Immature natural killer cell (primary cell): ENCODE measurements at places on chromosomes 4 and X. TPM values are rescaled to one million over a fixed set of nuclear protein-coding genes. Genes with fewer than 3 reads are reported as not detected.

Gene NPFFR2
- not detected for polyA plus RNA-seq

Gene PSAPL1
- not detected for polyA plus RNA-seq

DNA sequence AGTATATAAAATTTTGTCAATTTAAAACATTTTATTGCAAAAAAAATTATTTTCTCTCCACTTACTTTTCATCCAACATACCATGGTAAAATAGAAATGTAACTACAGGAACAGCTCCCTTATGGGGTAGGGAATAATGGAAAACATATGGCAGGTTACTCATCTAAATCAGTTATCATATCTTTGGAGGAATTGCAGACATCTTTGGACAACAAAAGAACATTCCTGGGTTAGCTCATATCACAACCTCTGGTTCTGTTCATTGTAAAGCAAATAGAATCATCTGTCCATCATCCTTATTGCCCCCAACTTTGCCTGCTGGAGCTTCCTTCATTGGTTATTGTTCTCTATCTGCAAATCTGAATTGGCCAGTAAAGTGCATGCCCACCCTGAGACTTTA lies 387.5 kb upstream of the GRID2 start:
- H3K4me1 ChIP-seq = no peaks in the 10 kb centered on the region
- DNase-seq = no peak
- no peak overlapping the region for H3K4me3 ChIP-seq

- H3K4me3 ChIP-seq = no peak overlapping the region
- H3K27ac ChIP-seq = no peak overlapping the region
- H3K27me3 ChIP-seq = no peaks in the 10 kb centered on the region
- no peak for DNase-seq
These were observed 167.4 kb upstream of the TACR3 start for GRCh38 chr4:103887191-103887590.

DNA sequence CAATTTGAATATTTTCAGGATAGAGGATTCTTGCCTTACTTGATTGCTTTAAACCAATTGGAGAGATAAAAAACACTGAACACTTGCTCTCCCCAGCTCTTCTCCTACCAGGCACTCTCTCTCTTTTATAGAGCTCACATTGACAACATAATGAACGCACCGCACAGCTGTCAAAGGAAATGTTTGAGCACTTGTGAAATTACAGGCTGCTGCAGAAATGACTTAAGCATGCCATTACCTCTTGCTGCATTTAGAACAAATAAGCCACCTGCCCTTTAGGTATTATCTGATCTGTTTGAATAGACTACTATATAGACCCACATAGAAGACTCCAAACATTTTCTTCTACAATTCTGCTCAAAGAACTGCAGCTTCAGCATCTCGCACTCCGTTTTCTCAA lies 227.7 kb downstream of the C4orf33 start:
- no peak overlapping the region for H3K27ac ChIP-seq
- peaks cover 9% of the 10 kb centered on the region for H3K27me3 ChIP-seq
- H3K4me3 ChIP-seq = no peak overlapping the region
- H3K36me3 ChIP-seq = no peaks in the 10 kb centered on the region
